ENCODE measurements at places on chromosomes 16 and 17.

DNA sequence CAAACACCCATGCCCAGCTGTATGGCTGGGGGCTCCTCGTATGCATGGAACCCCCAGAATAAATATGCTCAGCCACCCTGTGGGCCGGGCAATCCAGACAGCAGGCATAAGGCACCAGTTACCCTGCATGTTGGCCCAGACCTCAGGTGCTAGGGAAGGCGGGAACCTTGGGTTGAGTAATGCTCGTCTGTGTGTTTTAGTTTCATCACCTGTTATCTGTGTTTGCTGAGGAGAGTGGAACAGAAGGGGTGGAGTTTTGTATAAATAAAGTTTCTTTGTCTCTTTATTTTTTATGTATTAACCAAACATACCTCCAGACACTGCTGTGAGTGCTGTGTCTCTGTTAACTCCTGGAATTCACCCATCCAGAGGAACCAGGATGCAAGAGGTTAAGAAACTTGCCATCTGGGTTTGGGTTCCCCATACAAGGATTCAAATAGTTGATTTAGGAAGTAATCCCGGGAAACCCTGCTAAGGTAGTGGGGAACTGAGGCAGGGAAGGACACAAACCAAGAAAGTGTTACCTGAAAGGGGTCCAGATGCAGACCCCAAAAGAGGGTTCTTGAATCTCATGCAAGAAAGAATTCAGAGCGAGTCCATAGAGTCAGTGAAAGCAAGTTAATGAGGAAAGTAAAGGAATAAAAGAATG, 37.4 kb upstream of the IL21R start:
- no peak for DNase-seq

DNA sequence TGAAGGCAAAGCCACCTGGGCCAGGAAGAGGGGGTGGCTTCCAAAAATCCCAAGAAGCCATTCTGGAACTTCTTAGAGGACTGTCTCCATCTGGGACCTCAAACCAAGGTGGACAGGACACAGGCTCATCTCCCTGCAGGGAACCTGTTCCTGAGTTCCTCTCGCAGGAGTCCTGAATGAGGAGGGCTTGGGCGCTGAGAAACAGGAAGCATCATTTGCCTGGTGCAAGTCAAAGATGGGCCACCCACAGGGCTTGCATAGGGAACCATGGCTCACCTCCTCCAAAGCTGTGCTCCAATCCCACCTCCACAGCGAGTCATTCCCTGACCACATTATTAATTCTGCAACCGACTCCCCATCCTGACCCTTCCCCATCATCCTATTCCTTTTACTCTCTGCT, 55.0 kb upstream of the RPL38 start:
- DNase-seq = no peak

DNA sequence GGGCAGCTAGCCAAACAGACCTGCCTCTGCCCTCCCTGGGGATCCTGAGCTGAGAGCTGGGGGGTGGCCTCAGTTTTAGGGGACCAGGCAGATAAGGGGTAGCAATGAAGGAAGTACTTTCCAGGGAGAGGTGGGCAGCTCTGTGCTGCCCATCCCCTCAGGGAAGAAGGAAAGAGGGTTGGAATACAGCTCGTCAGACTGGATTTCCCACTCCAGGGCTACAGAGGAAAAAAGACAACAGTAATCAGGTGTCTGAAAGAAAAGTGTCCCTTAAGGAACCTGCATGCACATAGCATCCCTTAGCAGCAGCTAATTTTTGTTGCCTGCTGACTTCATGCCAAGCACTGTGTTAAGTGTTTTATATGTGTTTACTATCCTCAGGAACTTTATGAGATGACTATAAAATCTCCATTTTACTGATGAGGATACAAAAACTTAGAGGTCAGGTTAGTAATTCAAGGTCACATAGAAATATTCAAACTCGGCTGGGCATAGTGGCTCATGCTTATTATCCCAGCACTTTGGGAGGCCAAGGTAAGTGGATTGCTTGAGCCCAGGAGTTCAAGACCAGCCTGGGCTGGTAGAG, 3.2 kb upstream of the MRPL58 start:
- DNase-seq = no peak

- DNase-seq = peak; percentile 93
These were observed 6.0 kb upstream of the RNF213 start for GRCh38 chr17:80254396-80255251.

GRCh38 chr16:85873153-85873552, 25.8 kb upstream of the IRF8 start:
- DNase-seq = no peak

DNA sequence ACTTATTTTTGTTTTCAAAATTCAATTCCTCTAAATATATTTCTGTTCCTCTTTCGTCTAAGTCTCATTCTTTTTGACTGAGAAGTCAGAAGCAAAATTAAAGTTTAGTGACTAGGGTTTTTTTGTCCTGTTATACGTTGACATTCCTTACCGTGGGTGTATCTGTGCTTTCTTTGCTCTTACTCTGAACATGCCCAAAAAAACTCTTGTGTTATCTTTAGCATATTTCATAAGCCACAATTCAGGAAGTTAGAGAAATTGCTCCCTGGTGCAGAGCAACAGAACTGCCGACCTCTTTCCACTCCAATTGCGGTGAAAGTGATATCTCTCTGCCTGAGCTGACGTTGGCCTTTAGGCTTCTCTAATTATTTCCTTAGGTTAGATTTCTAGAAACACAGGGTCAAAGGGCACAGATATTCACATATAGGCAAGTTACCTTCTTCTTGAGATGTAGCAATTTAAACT, 65.7 kb downstream of the CENPV start:
- no peak for DNase-seq

DNA sequence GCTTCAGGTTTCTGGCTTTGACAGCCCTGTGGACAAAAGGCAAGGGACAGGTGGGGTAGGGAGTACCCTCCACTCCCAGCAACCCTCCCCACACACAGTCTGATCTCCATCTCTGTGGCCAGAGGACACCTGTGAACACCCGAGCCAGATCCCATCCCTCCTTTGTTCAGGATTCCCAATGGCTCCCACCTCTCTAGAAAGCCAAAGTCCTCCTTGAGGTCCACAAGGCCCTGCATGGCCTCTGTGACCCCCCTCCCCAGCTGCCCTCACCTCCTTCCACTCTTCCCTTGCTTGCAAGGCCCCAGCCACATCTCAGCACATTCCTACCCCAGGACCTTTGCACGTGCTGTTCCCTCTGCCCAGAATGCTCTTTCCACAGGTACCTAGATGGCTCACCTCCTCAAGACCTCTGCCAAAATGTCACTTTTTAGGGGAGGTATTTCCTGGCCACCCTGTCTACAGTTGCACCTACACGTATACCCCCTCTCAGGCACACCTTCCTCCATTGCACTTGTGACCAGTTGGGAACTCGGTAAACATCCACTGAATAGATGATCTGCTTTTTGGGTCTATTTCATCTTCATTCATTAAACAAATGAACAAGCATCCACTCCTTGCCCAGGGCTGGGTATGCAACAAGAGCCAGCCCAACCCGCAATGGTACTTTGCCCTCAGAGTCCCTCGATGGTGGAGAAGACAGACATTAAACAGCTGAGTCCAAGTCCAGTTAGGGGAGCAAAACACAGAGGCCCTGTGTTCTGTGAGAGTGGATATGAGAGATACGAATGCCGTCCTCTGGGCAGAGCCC, 107.0 kb downstream of the CRLF3 start:
- DNase-seq = no peak

GRCh38 chr17:32928586-32929535, 908 bp downstream of the TMEM98 start:
- DNase-seq = no peak

- no peak for DNase-seq
These were observed 24.2 kb downstream of the SLC12A3 start for GRCh38 chr16:56889206-56889605.

DNA sequence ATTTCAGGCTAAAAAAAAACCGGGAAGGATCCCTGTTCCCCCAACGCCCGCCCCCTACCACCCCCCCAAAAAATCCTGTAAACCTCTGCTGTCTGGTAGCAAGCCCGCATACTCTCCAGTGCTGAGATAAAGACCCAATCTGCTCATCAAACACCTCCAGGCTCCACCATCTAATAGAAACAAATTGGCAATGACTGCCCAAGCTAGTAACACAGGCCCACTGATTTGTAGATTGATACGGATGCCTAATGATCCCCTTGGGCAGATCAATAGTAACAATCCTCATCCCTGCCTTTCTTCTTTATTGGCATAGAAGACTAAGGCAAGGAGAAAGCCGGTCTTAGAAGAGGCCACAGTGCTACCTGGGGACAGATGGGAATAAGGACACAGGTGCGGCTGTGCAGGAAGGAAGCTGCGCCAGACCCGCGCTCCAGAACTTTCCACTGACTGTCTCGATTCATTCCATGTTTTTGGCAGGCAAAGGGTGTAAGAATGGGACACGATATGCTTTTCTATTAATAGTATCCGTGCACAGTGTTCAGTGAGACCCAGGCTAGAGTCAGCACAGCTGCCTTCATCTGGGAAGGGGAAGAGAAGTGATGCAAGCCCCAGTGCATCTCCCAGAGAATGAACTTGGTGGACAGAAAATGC, 407.6 kb upstream of the PSMD7 start:
- DNase-seq = no peak

DNA sequence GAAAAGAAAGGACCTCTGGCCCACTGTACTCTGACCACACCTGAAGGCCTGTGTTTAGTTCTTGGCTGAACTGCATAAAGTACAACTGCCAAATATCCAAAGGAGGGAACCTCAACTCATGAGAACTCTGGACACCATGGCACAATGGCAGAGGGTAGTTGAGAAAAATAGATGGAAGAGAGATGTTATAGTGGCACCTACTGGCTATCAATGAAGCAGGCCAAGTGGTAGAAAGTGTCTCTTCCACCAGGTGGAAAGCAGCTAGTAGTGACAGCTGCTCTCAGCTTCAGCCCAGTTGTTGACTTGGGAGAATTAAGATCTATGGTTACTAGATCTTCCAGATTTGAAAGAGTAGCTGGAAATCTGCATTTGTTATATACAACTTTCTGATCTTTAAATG, 3.2 kb downstream of the MED31 start:
- no peak for DNase-seq

- no peak for DNase-seq
These were observed 13.7 kb upstream of the PRKCB start for GRCh38 chr16:23821875-23822688.

- DNase-seq = no peak
These were observed 100.1 kb downstream of the IRF8 start for GRCh38 chr16:85998868-85999729.

DNA sequence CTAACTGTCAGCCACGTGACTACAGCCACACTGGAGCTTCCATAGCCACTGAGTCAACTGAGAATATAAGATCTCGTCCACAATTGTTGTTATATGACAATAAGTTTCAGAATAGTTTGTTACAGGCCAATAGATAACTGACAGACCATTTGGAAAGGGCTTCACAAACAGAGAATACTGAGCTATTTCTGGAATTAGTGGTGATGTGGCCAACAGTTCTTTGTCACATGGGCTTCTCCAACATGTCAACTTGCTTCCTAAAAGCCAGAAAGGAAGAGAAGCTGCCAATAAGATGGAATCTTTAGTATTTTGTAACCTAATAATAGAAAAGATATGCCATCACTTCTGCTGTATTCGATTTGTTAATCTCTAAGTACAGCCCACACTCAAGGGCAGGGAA, 1220.4 kb downstream of the CDH8 start:
- DNase-seq = no peak

DNA sequence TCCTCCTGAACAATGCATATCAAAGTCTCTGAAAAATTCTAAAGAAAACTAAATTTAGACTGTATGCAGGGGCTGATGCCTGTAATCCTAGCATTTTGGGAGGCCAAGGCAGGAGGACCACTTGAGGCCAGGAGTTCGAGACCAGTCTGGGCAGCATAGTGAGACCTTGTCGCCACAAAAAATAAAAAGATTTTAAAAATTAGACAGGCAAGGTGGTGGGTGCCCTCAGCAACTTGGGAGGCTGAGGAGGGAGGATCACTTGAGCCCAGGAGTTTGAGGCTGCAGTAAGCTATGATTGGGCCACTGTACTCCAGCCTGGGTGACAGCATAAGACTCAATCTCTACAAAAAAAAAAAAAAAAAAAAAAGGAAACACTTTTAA, 30.1 kb upstream of the MMD start:
- DNase-seq = no peak

DNA sequence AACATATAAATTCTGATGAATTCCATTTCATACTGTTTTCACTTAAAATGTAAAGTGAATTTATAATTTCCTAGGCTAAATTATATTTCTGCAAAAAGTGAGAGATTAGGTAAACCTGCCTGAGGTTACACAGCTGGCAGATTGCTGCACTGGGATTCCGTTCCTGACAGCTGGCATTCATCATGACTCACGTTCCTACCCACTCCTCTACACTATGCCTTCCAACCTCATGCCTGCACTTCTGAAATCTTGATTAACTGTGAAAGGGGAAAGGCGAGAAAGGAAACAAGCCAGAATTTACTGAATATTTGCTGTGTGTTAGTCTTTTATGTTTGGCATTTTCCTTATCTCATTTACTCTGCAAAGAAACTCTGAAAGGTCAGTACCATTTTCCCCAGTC, 73.3 kb upstream of the MON1B start:
- no peak for DNase-seq

DNA sequence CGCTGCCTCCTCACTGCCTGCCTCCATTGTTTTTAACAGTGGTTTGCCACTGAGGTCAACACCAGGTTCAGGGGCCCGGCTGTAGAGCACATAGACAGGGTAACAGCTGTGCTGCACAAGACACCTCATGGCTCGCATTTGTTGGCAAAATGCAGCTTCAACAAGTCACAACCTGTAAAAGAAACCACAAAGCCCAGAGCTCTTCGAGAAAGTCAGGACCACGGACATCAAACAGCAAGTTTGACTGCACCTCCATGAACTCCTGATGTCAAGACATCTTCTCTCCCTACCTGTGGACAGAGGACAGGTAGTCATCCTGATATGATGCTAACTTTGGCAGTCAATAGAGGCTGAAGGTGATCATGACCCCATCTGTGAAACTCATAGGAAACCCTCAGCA, 142.4 kb upstream of the SOX9 start:
- DNase-seq = no peak

DNA sequence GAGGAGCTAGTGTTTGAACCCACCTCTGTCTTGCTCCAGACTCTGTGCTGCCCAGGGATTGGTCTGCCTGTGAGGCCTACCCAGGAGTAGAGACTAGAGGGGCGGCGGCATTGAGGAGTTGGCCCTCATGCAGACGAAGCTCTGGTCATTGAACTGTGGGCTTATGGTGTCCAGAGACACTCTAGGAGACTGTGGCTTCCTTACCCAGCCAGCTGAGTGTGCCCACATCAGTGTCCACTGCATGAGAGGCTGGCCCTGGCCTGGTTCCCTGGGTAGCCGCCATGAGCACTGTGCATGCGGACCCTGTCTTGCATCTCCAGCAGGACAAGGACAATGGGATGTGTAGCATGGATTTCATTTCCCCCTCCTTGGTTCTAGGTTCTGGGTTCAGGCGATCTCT, 14.0 kb downstream of the SGSM2 start:
- DNase-seq = no peak

- no peak for DNase-seq
These were observed 21.8 kb upstream of the NAGLU start for GRCh38 chr17:42514279-42514678.

DNA sequence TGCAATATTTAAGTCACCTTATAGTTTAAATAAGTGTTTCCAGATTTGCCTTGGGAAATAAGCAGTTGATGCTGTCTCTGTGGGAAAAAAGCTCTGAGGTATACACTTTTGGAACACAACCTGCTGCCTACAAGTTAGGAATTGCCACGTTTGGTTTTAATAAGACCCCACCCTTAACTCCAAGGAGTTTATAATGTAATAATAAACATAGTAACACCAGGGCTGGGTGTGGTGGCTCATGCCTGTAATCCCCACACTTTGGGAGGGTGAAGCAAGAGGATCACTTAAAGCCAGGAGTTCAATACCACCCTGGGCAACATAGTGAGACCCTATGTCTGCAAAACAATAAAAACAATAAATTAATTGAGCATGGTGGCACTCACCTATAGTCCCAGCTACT, 15.9 kb upstream of the SMG1 start:
- no peak for DNase-seq
